ENCODE measurements at places on chromosomes 2 and 18.

- DNase-seq: no peak
Measured at GRCh38 chr2:34851804-34852203, 1252.7 kb upstream of the FAM98A start.

- DNase-seq: no peak
Measured at GRCh38 chr2:238116298-238117198, 16.4 kb downstream of the ESPNL start.

DNA sequence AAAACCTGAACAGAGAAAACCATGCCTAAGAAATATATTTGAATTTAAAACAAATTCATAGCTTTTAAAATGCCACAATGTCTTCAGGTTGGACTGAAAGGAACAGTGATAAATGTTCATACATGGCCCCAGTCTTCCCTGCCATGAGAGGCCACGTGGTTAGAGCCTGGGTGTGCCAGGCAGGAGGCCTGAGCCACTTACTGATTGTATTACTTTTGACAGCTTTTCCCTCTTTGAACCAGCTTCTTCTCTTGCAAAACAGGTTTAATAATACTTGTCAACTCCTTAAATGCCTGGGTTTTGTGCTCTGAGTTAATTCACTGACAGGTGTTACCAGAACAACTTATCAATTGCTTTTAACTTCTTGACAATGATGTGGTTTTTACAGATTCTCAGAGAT, 27.0 kb downstream of the RBKS start:
- DNase-seq: no peak

- DNase-seq: no peak
Measured at GRCh38 chr2:44184106-44184505, 15.4 kb downstream of the PPM1B start.

DNA sequence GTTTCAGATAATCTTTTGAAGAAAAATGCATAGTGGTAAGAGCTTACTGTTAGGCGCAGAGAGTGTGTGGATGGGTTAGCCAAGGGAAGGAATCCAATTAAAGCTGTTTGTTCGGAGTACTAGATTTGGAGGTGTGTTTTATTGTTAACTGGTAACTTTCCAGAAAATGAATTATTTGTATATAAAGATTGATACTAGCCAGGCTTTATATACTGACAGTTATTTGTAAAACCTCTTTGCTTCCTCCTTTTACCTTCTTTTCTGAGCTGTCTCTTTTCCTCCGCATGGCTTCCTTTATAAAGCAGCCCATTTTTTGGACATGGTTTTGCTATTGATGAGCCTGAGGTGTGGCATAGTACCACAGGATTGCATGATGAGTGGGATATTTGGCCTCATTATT, 25.6 kb downstream of the SPTBN1 start:
- DNase-seq: no peak

DNA sequence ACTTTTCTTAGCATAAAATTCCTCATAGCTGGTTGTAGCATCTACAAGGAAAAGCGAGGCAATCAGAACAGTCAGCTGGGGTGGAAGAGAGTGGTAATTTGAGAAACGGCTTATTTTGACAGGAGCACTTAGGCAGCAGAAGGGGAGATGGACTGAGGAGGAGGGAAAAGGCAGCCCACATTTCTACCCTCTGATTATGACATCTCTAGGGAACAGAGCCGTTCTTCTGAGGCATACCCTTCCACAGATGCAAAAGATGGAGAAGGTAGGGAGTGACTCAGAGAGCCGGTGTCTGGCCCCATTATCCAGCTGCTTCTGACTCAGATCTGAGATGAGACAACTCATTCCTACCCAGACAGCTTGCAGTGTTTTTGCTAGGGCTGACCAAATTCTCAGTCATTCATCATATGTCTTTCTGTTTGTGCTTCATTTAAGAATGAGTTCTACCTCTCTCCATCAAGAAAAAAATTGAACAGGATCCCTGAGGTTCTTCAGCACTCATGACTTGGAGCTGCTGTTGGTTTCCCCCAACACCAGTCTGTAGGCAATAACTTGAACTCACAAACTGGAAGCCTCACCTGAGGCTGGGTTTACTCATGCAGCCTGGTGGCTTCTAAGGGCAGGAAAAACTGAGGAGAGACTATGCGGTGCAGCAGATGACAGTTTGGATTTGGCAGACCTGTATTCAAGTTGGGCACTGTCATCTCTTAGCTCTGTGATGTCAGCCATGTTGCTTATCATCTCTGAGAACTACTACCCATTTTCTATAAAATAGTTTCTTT, 15.9 kb upstream of the SEC11C start:
- DNase-seq: no peak

DNA sequence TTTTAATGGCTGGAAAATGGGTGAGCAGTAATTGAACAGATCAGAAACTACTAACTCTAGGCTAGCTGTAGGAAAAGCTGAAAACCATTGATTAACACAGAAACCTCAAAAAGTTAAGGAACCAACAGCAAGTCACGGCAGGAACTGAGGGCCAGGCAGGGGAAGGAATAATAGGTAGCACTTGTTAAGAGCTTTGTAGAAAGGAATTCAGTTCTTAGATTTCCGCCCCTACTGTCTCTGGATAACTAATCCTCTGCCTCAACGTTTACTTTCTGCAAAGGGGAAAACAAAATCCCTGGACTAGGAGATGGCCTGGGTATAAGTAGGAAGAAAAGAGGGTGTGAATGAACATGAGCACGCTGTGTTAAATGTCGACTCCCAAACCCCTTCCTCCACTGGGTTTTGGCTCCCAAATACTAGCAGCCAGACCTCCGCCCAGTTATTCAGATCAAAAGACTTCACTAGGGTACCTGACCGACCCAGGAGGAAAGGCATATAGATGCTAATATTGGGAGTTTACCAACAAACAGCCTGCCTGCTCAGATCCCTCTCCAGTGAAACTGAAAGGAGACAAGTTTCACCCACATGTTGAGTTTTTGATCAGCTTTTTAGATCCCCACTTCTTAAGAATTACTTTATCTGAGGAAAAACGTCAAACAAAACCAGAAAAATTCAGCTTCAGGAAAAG, 12.4 kb downstream of the SMAD2 start:
- no peak for DNase-seq

DNA sequence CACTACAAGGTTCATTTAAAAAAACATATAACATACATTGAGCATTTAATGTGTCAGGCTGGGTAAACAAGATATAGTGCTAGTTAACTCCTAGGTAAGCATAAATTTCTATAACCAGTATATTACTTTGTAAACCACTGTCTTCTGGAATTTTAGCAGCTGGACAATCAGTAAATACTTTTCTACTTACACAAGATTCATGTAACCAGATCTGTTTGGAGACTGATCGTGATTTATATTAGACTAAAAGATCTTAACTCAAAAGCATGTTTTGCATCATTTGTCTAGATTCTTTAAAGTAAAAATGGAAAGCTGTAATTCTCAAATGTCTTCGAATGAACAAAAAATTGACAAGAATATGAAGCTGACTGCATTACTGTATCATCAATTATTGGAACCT, 941 bp upstream of the SGO2 start:
- no peak for DNase-seq

DNA sequence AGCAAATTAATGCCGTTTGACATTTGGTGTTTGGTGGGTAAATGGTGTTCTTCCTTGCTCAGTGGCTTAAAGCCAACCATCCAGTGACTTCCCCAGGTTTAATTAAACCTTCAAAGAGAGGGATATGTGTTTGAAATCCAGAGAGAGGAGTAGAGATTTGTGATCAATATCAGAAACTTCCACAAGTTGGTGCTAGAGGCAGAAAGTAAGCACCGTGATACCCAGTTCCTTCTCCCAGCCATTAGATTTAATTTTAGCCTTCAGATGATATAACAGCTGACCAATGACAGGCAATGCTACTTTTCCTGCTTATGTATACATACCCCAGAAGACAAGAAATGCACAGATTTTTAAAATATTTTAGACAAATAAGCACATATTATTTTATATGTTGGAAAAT, 398.5 kb downstream of the CDH2 start:
- no peak for DNase-seq

DNA sequence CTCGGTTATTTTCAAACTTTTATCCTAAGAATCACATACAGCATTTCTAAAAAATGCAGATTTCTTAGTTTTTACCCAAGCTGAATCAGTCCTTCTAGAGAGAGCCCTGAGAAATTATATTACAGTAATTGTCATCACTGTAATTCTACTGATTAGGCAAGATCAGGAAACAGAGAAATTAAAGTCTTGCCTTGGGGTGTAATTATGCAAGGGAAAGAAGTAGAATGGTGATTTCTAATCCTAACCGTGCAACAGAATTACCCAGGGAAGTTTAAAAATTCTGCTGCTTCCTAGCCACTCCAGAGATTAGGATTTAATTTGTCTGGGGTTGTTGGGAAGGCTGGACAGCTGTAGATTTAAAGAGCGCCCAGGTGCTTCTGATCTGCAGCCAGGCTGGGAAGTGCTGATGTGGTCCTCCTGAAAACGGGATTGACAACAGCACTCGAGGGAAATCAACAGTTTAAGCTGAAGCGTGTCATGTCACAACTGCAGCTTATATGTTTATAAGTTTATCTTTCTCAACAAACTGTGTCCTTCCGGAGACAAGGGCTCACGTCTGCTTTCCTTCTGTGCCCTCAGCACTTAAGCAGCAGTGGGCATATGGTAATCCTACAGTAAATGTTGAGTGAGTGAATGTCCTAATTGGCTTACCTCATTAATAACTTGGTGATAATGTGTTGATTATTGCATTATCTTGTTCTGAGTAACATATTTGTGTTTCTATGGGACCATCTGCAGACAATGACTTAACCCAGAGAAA, 671.9 kb upstream of the SOX11 start:
- no peak for DNase-seq

DNA sequence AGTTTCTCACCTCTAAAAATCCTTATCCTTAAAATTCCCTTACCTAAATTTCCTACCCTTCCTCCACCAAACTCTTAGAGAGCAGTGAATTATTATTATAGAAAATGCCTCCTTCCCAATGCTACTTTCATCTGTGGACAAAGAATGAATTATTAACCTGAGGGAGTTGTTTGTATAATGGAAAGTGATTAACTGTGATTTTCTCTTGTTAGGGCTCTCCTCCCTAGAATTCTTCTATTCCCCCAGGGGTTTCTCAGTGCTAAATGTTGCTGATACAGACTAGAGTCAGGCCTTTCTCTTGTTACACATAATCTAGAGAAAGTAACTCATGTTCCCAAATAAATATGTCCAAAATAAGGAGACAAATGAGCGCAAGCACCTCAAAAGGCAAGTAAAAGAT, 23.3 kb downstream of the EPB41L5 start:
- no peak for DNase-seq

GRCh38 chr2:165874445-165875039, 79.0 kb downstream of the TTC21B start:
- DNase-seq: no peak

- no peak for DNase-seq
Measured at GRCh38 chr2:48694149-48694548, 61.4 kb downstream of the LHCGR start.

DNA sequence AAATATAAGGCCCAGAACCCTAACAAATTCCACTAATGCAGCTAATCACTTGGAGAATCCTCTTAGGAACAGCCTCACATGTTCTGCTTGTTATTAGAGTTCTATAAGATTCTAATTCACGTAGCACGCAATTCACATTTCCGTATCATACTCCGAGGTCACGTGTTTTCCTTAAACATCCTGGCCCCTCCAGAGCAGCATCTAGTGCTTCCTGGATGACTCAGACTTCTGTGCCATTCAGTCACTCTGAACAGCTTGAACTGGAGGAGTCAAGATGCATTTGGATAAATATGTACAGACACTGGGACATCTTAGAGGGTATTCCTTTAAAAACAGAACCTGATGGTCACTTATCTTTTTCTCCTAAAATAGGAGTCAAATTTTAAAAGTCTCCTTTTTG, 156.5 kb downstream of the MYO5B start:
- DNase-seq: no peak

DNA sequence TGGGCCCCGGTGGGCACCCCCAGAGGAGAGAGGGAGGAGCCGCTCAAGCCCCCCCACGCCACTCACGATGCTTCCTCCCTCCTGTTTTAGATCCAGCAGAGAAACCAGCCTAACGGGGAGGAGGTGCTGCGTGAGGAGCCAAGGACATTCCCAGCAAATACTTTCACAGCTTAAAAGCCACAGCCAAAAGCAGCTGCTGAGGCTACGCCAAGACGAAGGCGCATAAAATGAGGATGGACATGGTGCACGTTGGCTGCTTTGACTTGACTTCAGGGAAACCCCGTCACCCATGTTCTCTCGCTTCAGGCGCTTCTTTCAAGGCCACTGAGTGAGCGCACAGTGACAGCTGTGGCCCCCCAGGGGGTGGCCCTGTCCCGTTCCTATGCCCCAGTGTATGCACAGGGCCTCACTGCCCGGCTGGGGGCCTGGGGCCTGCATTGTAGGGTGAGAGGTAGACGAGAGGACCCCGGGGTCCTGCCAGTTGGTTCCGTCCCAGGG, 72.1 kb upstream of the PXDN start:
- DNase-seq: peak; percentile 76

DNA sequence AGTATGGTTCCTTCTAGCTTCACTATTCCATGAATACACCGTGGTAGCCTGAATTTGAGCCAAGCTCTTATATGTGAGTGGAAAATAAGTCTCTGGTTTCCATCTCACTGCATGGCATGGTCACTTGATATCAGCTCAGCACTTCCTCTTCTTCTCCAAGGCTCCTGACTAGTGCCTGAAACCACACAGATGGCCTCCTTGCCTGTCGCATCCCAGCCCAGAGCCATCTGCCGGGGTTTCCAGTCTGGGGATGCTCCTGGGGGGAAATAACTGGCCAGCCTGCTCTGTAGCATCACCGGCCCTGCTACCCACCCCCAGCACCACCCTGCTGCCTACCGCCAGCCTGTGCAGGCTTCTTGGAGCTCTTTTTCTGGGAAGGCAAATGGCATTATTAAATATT, 7.7 kb upstream of the MARCHF4 start:
- DNase-seq: no peak

DNA sequence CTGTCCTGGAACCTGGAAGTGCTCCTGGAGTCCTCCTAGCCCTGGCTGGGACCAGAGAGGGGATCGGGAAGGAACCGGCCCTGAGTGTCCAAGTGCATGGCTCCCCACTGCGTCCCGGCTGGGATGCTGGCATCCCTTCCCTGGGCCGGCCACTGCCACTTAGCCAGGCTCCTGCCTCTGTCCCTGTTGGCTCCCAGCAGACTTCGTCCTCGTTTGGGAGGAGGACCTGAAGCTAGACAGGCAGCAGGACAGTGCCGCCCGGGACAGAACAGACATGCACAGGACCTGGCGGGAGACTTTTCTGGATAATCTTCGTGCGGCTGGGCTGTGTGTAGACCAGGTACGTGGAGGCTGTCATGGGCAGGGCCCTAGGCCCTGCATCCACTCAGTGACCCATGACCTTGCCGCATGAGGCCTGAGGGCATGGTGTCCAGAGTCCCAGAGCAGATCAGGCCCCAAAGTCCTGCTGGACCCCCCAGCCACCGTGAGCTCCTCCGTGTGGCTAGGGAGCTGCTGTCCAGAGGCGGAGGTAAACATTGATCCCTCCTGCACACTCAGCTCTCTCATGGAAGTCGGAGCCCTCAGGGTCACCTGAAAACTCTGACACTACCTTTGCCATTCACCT, 7.1 kb downstream of the ANO7 start:
- peak; percentile 38 for DNase-seq

All from left forelimb (tissue), 1 donor.